Dorsolateral prefrontal cortex (tissue), 122 donors: ENCODE measurements at places on chromosomes 2 and 18. TPM values are rescaled to one million over a fixed set of nuclear protein-coding genes. Genes with fewer than 3 reads are reported as not detected.

POTEJ gene
- total RNA-seq = not detected

SIX3 gene
- total RNA-seq = 0.18 TPM

ATP6V1B1 gene
- 1.00 TPM for total RNA-seq

FIGLA gene
- total RNA-seq = not detected

AQP12A gene
- total RNA-seq = not detected

EFHD1 gene
- total RNA-seq = 149 TPM

GRCh38 chr2:175832866-175833265 lies 169.2 kb downstream of the LNPK start:
- DNase-seq = no peak

DNA sequence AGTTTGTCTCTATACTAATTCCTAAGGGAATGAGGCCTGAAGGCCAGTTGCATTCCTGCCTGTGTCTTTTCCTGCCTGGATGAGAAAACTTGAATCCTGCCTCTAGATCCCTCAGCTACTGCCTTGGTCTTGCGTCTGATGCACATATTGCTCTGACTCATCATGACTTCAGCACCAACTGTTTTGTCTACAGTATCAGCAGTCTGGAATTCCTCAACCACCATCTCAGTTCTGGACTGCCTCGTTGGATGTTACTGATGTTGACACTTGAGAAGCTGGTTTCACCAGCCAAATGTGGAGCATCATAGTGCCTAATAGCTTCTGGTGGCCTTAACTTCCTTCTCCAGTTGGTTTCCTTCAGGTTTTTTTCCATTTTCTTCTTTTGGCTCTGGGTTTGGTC lies 211.0 kb downstream of the CTNNA2 start:
- DNase-seq = no peak

GRCh38 chr2:152394326-152394725 lies 59.4 kb downstream of the FMNL2 start:
- no peak for DNase-seq

- DNase-seq = no peak
Measured at GRCh38 chr2:38898256-38898655, 8.6 kb downstream of the ARHGEF33 start.

GRCh38 chr18:9803063-9803697 lies 82.6 kb upstream of the TXNDC2 start:
- no peak for DNase-seq

DNA sequence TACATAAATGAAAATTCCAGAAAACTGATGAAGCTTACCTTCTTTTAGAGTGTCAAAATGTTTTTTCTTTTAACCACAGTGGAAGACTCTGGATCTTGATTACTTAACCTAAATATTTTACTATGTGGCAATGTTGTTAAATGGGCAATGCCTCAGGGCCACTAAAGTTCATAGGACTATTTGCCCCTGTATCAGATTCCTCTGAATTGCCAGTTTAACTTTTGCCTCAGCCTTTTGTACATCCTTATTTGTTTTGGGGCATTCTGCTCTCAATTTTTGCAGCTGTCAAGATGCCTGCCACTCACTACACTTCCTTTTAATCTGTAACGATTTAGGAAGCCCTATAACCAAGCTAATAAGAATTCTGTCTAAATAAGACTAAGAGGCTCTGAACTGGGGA lies 31.7 kb upstream of the SERTAD2 start:
- DNase-seq = no peak

- no peak for DNase-seq
Measured at GRCh38 chr2:231643495-231643888, 50.8 kb downstream of the TEX44 start.

DNA sequence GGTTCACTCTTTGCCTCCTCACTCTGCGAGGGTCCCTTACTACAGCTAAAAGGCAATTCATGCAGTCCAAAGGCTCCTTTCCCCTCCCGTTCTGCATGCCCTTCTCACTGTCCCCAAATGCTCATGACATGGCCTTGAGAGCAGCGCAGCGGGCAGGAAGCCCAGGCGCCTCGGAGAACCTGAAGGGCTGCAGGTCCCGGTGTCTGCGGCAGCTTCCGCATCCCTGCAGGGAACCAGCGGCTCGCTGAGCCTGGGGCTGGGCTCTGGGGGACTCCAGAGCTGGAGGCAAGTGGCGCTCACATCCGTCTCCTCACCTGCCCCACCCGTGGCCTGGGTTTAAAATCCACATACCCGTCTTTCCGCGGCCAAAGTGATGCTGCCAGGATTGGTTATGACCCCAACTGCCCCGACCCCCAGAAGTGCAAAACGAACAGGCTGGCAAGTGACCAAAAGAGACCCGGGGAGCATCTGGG lies 462 bp upstream of the CIDEA start:
- no peak for DNase-seq

GRCh38 chr2:171319164-171319810 lies 114.5 kb downstream of the METTL8 start:
- DNase-seq = no peak

- no peak for DNase-seq
Measured at GRCh38 chr2:37569986-37570679, 101.3 kb downstream of the CDC42EP3 start.

DNA sequence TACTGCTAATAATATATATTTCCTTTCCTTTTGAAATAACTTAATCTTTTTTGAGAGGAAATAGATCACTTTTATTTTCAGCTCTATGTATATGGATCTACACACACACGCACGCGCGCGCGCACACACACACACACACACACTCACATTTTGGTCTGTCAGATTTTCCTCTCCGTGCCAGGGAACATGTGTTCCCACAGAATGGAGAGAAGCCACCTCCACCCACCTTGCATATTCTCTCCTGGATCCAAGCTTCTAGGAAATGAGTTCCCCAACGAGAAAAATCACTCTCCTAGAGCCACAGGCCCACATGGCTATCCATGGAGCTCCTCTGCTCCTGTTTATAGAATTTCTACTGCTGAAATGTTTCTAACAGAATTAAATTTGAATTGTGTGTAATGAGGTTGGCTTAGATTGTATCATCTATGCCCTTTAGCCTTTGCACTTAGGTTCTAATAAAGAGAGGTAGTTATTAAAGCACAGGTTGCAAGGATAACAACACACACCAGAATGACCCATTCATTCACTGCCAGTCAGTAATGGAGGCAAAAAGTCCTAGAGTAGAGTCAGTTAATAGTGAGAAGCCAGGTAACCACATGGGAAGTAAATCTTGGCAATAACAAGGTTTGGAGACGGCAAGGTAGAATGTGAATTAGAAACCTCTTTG lies 19.7 kb downstream of the IFIH1 start:
- DNase-seq = peak; percentile 73

DNA sequence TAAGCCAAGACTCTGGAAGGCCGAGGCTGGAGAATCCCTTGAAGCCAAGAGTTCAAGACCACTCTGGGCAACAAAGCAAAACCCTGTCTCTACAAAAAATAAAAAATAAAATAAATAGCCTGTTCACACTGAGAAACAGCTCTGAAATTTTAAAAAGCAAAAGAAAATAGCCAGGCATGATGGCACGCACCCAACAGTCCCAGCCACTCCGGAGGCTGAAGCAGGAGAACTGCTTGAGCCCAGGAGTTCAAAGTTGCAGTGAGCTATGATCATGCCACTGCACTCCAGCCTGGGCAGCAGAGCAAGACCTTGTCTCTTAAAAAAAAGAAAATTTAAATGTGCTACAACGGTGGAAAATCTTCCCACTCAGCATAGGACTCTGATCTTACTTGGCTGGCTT lies 52.7 kb downstream of the DTNB start:
- no peak for DNase-seq

- no peak for DNase-seq
Measured at GRCh38 chr2:69123182-69123581, 110.2 kb downstream of the ANTXR1 start.

DNA sequence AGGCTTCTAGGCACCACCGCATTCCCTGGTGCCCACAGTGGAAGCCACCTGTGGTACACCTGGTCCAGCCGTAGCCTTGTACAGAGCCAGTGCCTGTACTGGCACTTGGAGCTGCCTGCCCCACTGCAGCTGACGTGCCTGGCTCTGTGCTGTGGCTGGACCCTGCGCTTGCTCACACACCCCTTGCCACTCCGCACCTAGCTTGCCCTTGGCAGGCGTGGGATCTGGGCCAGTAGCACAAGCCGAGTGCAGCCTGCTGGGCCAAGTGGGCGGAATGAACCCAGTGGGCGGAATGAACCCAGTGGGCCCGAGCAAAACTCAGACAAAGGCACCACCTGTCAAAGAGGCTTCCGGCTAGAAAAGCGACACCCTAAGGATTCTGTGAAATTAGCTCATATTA lies 126.3 kb downstream of the ARHGAP28 start:
- no peak for DNase-seq
